Natural killer cell treated with Interleukin-12 subunit alpha and Interleukin-12 subunit beta and Interleukin-15 and Interleukin-18, amount 100 ng/mL, for 72 hours (primary cell): ENCODE measurements at places on chromosomes 7 and 10.

DNA sequence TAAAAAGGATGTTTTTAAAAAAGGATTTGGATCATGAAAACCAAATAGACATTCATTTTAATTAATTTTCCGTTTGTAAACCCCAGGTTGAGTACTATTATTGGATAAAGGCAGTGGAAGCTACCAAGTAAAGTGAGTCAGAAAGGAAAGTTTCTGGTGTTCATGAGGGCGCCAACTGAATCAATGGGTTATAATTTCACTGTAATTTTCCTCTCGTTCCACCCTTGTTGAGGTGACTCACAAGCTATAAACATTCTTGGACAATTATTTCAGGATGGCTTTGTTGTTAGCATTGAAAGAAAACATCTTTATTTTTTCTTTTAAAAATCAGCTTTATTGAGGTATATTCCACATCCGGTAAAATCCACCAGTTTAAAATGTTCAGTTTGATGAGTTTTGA, 5.1 kb upstream of the FAM133B start:
- H3K4me1 ChIP-seq: no peaks in the 10 kb centered on the region
- H3K36me3 ChIP-seq: no peaks in the 10 kb centered on the region
- no peak overlapping the region for H3K4me3 ChIP-seq
- DNase-seq: no peak
- no peak overlapping the region for H3K27ac ChIP-seq
- peaks cover 6% of the 10 kb centered on the region for H3K27me3 ChIP-seq

- H3K27me3 ChIP-seq: no peaks in the 10 kb centered on the region
- DNase-seq: no peak
- peaks cover 28% of the 10 kb centered on the region for H3K4me1 ChIP-seq
- no peaks in the 10 kb centered on the region for H3K36me3 ChIP-seq
These were observed 177.4 kb downstream of the NRP1 start for GRCh38 chr10:33157103-33157502.

DNA sequence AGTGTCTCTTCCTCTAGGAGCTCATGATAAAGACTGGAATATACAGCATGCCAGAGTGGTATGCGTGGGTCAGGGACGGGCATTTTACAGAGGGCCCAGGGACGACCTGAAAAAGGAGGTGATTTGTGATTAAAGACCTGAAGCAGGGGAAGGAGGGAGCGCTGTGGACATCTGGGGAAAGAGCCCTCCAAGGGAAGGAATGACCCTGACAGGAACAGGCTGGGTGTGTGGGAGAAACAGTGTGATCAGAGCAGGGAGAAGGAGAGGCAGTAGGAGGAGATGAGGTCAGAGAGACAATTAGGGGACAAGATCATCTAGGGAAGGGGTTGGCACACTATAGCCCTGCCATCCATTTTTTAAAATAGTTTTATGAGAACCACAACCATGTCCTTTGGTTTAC, 3.4 kb upstream of the RASSF4 start:
- peak overlapping the region; percentile 20 for H3K27ac ChIP-seq
- H3K4me1 ChIP-seq: peaks cover 36% of the 10 kb centered on the region
- no peaks in the 10 kb centered on the region for H3K27me3 ChIP-seq
- no peak overlapping the region for H3K4me3 ChIP-seq
- H3K36me3 ChIP-seq: peaks cover 4% of the 10 kb centered on the region

- H3K36me3 ChIP-seq: no peaks in the 10 kb centered on the region
- H3K4me3 ChIP-seq: peak overlapping the region; percentile 97
- no peak for DNase-seq
- H3K27me3 ChIP-seq: no peaks in the 10 kb centered on the region
These were observed 38.2 kb upstream of the PFKFB3 start for GRCh38 chr10:6164271-6165095.

DNA sequence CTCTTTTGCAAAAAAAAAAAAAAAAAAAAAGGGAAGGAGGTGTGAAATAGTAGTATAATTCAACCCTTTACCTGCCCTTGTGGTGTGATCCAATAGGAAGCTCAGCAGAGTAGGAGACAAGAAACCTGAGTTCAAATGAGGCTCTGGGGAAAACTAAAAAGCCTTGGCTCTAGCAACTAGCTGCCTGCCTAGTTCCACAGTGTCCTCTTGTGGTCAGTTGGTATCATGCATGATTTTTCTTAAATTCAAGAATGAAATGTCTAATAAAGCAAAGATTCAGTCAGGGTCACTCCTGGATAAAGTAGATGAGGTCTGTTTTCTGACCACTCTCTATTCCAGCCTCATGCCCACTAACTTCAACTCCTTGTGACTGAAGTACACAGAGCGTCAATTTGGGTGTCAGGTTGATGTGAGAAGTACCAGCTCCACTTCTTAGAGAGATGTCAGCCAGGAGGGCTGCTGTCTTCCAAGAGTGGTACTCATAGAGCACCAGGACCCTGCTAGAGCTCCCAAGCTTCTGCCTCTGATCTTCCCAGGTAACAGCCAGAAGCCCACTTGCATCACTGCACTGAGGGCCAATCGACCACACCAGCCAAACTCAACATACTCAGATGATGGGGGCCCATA, 10.5 kb downstream of the LSM5 start:
- H3K4me3 ChIP-seq: no peak overlapping the region
- DNase-seq: no peak
- no peaks in the 10 kb centered on the region for H3K36me3 ChIP-seq
- H3K27me3 ChIP-seq: peaks cover 7% of the 10 kb centered on the region
- no peaks in the 10 kb centered on the region for H3K4me1 ChIP-seq

GRCh38 chr7:128322040-128322643, 21.6 kb downstream of the RBM28 start:
- DNase-seq: no peak
- peaks cover 52% of the 10 kb centered on the region for H3K4me1 ChIP-seq
- H3K27me3 ChIP-seq: no peaks in the 10 kb centered on the region
- peak overlapping the region; percentile 44 for H3K4me3 ChIP-seq
- H3K27ac ChIP-seq: peak overlapping the region; percentile 45

GRCh38 chr7:39525926-39526325, 40.3 kb upstream of the YAE1 start:
- no peaks in the 10 kb centered on the region for H3K4me1 ChIP-seq
- no peak for DNase-seq
- H3K27ac ChIP-seq: no peak overlapping the region
- no peak overlapping the region for H3K4me3 ChIP-seq
- peaks cover 25% of the 10 kb centered on the region for H3K27me3 ChIP-seq
- H3K36me3 ChIP-seq: no peaks in the 10 kb centered on the region

DNA sequence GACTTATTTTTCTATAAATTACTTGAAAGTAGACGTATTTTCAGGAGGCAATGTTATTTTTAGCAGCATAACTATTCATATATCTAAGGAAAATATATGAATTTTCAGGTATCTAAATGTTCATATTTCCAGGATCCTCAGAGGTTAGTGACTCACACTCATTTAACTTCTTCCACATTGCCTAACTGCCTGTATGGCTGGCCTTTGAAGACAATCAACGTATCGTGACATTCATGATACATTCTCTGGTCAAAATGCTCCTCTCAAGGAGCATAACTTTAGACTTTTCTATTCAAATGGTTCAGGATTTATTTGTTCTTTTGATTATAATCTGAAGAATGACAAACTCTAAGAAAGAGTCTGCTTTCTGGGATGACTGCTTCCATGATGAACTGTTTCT, 89.3 kb downstream of the SEMA3C start:
- peaks cover 3% of the 10 kb centered on the region for H3K4me1 ChIP-seq
- no peak overlapping the region for H3K27ac ChIP-seq
- no peak for DNase-seq

DNA sequence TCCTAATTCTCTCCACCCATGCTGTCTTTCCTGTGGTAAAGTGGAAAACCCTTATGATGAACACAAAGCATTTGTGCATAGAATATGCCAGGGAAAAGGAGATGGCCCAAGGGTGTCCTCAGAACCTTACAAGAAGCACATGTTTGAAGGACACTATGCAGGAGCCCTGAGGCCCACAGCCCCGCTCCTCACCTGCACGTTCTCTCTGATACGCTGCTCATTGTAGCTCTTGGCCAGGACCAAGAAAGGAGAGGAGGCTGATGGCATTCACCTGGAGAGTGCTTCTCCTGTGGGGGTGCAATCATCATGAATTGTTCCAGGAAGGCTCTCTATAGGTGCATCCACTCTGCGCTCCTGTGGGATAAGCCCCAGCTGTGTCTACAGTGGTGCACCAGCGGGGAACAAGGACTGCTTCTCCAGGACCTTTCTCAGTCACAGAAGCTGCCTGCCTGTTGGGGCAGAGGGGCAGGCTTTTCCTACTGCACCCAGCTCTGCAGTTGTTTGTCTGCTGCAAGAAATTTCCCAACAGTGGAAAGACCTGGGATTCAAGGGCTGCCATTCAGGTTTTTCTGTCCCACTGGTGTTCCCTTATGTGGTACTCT, 19.9 kb downstream of the AKR1C2 start:
- DNase-seq: no peak
- H3K27me3 ChIP-seq: peaks cover 23% of the 10 kb centered on the region
- no peak overlapping the region for H3K4me3 ChIP-seq
- no peaks in the 10 kb centered on the region for H3K36me3 ChIP-seq

GRCh38 chr7:140390466-140391190, 7.7 kb downstream of the SLC37A3 start:
- no peak for DNase-seq
- no peak overlapping the region for H3K4me3 ChIP-seq
- no peaks in the 10 kb centered on the region for H3K27me3 ChIP-seq
- H3K4me1 ChIP-seq: no peaks in the 10 kb centered on the region
- H3K27ac ChIP-seq: no peak overlapping the region

GRCh38 chr10:103184615-103185014, 8.5 kb downstream of the NT5C2 start:
- H3K36me3 ChIP-seq: no peaks in the 10 kb centered on the region
- peaks cover 30% of the 10 kb centered on the region for H3K4me1 ChIP-seq
- H3K27ac ChIP-seq: no peak overlapping the region
- H3K27me3 ChIP-seq: no peaks in the 10 kb centered on the region
- peak overlapping the region; percentile 0 for H3K4me3 ChIP-seq
- DNase-seq: no peak

DNA sequence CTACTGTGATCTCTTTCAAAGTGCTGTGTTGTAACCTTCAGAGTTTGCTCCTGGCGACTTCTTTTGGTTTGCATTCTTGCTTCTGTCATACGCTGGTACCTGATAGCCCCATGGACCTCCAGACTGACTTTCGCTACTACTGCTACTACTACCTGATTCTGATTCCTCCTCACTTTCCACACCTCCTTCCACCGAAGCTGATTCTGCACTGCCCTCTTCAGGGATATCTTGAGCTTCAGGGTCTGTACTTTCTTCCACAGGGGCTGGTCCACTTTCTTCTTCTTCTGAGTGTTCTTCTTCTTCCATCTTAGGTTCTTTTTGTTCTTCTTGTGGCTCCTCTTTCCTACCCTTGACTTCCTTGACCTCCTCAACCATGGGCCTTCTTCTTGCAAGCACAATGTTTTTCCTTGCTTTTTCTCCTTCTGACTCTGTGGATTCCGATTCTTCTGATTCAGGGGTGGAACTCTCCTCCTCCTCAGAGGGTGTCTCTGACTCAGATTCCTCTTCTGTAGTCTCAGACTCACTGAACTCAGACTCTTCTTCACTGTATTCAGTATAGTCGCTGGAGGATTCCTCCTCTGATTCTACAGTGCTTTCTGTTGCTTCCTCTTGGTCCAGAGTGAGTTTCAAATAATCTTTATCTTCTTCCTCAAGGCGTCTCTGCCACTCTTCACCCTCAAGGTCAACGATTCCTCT, 992.2 kb downstream of the PCDH15 start:
- H3K4me1 ChIP-seq: no peaks in the 10 kb centered on the region
- H3K4me3 ChIP-seq: no peak overlapping the region
- no peak overlapping the region for H3K27ac ChIP-seq
- no peaks in the 10 kb centered on the region for H3K27me3 ChIP-seq

- DNase-seq: no peak
- no peaks in the 10 kb centered on the region for H3K4me1 ChIP-seq
- no peaks in the 10 kb centered on the region for H3K36me3 ChIP-seq
- H3K27me3 ChIP-seq: no peaks in the 10 kb centered on the region
These were observed 143.9 kb downstream of the PRKAG2 start for GRCh38 chr7:151732834-151733592.

GRCh38 chr7:93551063-93551895, 23.2 kb downstream of the CALCR start:
- H3K27me3 ChIP-seq: no peaks in the 10 kb centered on the region
- no peaks in the 10 kb centered on the region for H3K4me1 ChIP-seq
- no peaks in the 10 kb centered on the region for H3K36me3 ChIP-seq
- H3K27ac ChIP-seq: no peak overlapping the region
- DNase-seq: no peak

GRCh38 chr7:90404777-90405176, 1.5 kb downstream of the CLDN12 start:
- no peaks in the 10 kb centered on the region for H3K36me3 ChIP-seq
- H3K27ac ChIP-seq: peak overlapping the region; percentile 97
- peak overlapping the region; percentile 97 for H3K4me3 ChIP-seq
- H3K27me3 ChIP-seq: no peaks in the 10 kb centered on the region

DNA sequence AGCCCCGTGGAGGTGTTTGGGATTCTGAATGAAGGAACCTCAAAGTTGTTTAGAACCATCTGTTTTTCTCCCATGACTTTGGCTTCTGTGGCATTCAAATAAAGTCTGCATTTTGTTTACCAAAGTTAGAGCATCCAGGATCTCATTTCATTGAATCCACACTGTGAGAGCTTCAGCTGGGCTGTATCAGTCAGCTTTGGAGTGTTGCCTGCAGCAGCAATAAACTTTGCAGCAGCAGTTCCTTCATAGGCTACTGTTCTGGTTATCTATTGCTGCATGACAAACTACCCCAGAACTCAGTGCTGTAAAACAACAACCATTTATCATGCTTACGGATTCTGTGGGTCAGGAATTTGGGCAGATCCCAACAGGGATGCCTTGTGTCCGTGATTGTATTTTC, 1575.2 kb upstream of the LRRTM3 start:
- H3K36me3 ChIP-seq: peaks cover 4% of the 10 kb centered on the region
- H3K4me3 ChIP-seq: no peak overlapping the region
- no peaks in the 10 kb centered on the region for H3K27me3 ChIP-seq
- no peak overlapping the region for H3K27ac ChIP-seq

DNA sequence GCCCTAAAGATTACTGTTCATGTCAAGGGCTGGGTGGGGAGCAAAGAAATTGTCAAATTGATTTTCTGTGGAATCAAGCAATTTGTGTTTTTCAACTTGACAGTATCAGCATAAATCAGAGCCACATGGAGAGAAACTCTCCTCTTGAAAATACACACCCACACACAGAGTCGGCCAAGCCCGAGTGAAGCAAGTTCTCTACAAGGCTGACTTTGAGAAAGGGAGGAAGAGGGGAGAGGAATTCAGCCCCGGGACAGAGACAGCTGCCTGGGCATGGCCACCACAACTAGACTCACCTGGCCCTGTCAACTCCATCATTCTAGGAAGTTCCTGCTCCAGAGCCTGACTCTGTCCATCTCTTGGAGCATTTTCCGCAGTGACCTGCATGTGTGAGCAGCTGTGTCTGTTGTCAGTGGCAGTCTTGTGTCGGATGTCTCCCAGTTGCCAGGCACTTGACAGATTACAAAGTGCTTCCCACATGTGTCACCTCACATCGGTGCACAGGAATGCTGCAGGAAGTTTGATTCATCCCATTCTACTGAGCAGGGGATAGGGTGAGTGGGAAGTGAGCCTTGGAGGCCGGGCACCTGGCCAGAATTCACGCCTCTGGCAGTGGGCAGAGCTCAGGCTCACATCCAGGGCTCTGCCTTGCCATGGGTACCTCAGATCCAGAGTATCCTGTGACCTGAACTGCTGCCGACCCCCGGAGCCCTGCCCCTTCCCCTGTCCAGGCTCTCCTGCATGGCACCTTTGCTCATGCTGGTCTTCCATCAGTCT, 37.9 kb downstream of the ADAM12 start:
- no peak overlapping the region for H3K4me3 ChIP-seq
- H3K4me1 ChIP-seq: no peaks in the 10 kb centered on the region
- no peaks in the 10 kb centered on the region for H3K36me3 ChIP-seq
- H3K27ac ChIP-seq: no peak overlapping the region
- DNase-seq: no peak
- peaks cover 24% of the 10 kb centered on the region for H3K27me3 ChIP-seq

GRCh38 chr7:99108613-99109012, 35.3 kb downstream of the SMURF1 start:
- H3K4me1 ChIP-seq: peaks cover 54% of the 10 kb centered on the region
- no peak overlapping the region for H3K27ac ChIP-seq
- H3K36me3 ChIP-seq: no peaks in the 10 kb centered on the region
- no peaks in the 10 kb centered on the region for H3K27me3 ChIP-seq
